ENCODE measurements at places on chromosomes 7 and 10.

DNA sequence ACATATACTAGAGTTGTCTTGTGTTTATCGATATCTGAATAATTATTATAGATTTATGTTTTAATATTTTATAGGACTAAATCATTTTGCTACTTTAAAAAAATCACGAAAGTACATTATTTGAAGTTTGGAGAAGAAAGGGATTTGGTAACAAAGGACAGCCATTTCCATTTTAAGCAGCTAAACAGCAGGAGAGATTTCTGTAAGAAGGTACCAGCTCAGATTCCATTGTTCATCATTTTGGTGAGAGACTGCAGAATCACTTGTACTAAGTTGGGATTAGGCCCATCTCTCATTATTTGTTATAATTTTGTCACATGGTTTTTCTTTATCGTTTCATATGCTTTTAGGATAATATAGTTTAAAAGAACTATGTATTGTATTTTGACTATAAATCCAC is 46.7 kb downstream of the PALS2 start:
- no peak for DNase-seq

- no peak for DNase-seq
Measured at GRCh38 chr10:70996549-70996948, 108.2 kb upstream of the PCBD1 start.

DNA sequence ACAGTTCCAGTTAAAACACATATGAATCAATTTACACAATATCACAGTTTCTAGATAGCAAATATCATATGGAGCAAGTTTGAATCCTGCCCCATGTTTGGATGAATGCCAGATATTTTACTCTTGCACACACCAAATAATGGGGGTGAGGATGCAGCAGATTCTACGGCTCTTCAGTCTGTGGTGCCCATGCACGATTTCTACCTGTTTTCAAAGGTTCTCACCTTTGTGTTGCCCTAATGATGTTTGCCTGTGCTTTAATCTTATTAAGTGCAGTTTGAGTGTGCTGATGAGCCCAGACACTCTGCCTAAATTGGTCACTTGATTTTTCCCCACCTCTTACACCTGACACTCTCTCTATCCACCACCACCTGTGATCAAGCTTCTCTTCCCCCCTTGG is 119.6 kb downstream of the NPY start:
- no peak for DNase-seq

GRCh38 chr7:95092324-95092723 is 184.9 kb downstream of the PPP1R9A start:
- no peak for DNase-seq

- DNase-seq, result peak; percentile 29
Measured at GRCh38 chr10:12214763-12215218, 18.8 kb downstream of the CDC123 start.

GRCh38 chr7:94741179-94741578 is 85.2 kb upstream of the SGCE start:
- DNase-seq, result no peak

DNA sequence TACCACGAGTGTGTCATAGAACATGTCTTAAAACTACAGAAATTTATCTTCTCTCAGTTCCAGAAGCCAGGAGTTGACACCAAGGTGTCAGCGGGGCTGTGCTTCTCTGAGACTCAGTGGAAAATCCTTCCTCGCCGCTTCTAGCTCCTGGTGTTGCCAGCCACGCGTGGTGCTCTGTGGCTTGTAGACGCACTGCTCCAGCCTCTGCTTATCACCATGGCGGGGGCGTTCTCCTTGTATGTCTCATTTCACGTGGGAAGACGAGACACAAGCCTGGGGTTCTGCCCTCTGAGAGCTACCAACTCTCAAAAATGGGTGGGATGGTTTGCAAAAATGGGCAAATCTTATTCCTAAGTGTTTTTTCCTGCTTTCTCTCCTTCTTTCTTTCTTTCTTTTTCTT is 11.0 kb upstream of the GALNTL5 start:
- DNase-seq, result no peak

GRCh38 chr7:47428052-47428767 is 153.7 kb downstream of the TNS3 start:
- DNase-seq, result no peak

GRCh38 chr7:130875-131780 is 61.2 kb upstream of the FAM20C start:
- no peak for DNase-seq

DNA sequence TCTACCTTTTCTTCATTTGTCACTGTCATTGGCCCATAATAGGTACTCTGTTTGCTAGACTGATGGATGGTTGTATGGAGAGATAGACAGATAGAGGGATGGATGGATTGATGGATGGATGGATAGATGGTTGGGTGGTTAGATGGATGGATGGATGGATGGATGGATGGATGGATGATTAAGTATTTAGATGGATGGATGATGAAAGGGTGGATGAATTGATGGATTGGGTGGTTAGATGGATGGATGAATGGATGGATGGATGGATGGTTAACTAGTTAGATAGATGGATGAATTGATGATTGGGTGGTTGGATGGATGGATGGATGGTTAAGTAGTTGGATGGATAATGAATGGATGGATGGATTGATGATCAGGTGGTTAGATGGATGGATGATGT is 334.7 kb upstream of the AUTS2 start:
- DNase-seq, result no peak

DNA sequence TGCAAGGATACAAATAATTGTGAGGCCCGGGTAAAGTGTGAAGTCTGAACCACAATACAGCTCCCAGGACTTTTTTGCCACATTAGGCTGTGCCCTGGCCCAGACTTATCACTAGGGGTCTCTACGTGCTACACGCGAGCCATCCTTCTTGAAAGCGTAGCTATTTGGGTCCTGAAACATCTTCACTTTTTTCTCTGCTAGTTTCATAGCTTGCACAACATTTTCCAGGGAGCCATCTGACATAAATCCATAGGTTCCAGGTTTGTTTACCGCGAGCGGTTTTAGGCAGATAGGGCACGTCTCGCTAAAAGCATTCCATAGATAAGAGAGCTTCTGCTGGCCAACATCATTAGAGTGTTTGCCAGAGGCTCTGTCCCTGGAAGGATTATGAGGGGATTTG is 226.5 kb downstream of the RPS24 start:
- no peak for DNase-seq

DNA sequence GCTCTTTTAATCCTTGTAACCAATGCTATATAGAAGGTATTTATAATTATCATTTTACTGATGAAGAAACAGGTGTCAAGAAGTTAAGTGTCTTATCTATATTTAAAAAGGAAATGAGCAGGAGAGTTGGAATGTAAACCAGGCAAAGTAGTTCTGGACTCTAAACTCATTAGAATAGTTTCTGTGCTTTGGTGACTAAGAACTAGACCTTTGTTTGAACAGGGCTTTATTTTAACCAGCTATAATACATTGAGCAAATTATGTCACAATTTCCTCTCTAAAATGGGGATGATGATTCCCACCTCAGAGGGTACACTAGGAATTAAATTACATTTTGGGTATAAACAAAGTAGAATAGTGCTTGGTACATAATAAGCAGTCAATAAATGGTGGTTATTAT is 236.0 kb downstream of the MAGI2 start:
- DNase-seq, result no peak

DNA sequence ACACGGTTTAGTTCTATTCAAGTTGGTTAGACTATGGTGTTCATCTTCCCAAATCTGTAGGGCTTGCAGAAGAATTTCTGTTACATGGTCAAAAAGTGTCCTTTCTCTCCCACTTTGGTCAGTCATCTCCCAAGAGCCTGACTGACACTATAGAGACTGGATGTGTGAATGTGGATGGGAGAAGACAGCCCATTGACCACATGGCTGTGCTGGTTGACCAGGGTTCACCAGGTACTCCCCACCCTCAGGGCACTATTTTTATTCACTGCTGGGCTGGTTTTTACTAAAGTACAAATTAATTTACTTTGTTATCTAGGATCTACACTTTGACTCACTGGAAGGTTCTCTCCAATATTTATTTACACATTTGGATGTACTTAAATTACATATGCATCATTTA is 2.3 kb downstream of the ZNF804B start:
- no peak for DNase-seq

- no peak for DNase-seq
Measured at GRCh38 chr10:37549054-37549453, 308.4 kb downstream of the ZNF248 start.

- no peak for DNase-seq
Measured at GRCh38 chr7:86301301-86301700, 342.4 kb upstream of the GRM3 start.

DNA sequence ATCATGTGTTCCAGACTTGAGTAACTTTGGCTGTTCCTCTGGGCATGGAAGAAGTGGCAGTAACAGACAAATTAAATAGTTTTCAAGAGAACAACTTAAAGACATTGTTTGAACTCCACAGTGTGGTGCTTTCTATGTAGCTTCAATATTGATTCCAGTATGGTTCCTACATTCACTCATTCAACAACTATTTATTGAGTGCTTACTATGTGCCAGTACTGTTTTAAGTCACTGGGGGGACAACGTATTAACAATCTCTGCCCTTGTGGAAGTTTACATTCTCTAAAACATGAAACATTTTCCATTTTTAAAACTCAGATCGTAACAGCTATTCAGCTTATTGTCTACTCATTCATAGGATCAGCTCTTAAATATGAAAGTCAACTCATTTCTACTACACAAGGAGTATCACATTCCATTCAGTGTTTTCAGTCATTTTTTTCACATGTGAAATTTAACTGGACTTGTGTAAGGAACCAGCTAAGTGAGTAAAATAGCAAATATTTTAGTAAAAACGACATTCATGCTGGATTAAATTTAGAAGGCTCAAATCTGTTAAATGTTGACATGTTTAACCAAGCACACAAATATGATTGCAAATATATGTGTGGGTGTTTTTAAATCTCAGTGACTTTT is 13.6 kb upstream of the CUBN start:
- DNase-seq, result no peak

GRCh38 chr7:51316262-51316665 is 345 bp downstream of the COBL start:
- DNase-seq, result no peak

GRCh38 chr7:149369497-149369896 is 91.4 kb downstream of the ZNF777 start:
- DNase-seq, result no peak

DNA sequence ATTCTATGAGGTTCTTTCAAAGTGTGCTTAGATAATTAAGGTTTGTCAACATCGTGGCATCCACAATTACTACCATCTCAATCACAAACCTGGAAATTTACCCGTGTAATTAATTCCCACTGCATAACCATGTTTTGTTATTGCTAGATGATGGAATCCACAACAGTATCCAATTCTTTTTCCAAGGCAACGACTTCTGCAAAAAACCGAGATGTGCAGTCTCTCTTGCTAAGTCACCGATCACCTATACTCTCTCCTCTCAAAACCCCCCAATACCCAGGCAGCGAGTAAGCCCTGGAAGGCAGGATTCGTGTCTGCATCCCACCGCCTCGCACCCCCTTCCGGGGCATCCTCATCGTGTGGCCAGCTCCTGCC is 678 bp upstream of the EIF4H start:
- no peak for DNase-seq

GRCh38 chr7:30817371-30817767 is 46.2 kb downstream of the MINDY4 start:
- no peak for DNase-seq

GRCh38 chr7:22426463-22427094 is 69.6 kb upstream of the RAPGEF5 start:
- no peak for DNase-seq

GRCh38 chr10:672203-672602 is 17.3 kb downstream of the DIP2C start:
- no peak for DNase-seq

GRCh38 chr10:74523199-74523598 is 303.2 kb upstream of the KAT6B start:
- DNase-seq, result no peak

Measured in GM10248 (cell line).